ENCODE measurements at places on chromosomes 6 and 20.

- DNase-seq, result no peak
These were observed 23.8 kb upstream of the CHMP4B start for GRCh38 chr20:33787253-33787891.

- DNase-seq, result no peak
These were observed 20.2 kb downstream of the ZBTB46 start for GRCh38 chr20:63810730-63811490.

DNA sequence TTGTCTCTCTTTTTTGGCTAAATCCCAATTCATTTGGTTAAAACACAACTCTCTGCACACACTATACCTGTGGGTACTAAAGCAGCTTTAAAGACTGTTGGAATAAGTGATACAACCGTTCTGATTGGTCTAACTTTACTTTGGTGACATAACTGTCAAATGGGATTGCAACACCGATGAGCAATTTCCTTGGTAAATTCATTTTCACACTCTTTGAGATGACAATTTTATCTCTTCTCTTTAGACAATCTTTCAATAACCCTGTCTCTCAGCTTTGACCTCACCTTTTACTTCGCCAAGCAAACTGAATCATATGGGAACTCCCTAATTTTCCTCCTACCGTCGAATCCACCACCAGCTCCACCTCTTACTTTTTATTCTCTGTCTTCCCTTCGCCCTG is 60.8 kb downstream of the ECT2L start:
- no peak for DNase-seq

DNA sequence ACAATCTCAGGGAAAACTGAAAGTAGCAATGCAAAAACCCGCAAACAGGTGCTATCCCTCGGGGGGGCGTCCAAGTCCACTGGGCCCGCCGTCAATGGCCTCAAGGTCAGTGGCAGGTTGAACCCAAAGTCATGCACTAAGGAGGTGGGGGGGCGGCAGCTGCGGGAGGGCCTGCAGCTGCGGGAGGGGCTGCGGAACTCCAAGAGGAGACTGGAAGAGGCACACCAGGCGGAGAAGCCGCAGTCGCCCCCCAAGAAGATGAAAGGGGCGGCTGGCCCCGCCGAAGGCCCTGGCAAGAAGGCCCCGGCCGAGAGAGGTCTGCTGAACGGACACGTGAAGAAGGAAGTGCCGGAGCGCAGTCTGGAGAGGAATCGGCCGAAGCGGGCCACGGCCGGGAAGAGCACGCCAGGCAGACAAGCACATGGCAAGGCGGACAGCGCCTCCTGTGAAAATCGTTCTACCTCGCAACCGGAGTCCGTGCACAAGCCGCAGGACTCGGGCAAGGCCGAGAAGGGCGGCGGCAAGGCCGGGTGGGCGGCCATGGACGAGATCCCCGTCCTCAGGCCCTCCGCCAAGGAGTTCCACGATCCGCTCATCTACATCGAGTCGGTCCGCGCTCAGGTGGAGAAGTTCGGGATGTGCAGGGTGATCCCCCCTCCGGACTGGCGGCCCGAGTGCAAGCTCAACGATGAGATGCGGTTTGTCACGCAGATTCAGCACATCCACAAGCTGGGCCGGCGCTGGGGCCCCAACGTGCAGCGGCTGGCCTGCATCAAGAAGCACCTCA is 166.3 kb downstream of the DTNBP1 start:
- DNase-seq, result no peak

DNA sequence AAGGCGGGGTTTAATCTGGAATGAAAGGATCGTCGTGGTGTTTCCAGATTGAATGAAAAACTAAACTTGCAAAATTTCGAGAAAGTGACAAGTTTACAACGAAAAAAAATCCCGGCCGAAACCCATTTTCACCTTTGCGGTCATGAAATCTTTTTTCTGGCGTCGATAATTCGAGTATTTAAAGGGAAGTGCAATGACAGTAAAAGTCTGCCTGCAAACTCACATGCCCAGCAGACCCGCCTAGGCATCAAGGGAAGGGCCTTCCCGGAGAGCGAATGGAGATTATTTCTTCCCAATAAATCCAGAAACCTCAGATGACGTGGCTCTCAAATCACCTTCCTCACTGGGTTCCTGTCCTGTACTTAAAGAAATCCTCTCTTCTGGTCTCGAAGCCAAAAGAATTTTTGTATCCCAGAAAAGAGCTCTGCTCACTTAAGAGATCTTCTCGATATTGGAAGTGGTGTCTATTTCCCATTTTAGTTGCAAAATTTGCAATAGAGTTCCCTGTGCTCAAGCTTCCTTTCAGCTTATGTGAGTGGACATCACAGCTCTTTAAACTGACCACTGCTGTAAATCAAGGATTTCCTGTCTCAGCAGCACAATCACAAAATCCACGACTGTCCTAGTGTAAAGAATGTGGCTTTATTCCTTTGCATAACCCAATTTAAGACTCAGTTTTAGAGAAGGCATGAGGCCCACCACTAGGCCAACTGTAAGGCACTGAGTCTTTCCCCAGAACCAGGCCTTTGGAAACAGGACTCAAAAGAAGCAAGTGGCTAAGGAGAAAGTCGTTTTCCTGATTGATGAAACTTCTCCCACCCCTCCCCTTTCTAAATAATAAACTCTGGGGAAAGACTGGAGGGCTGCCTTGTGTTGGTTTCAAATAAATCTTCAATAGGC is 3.9 kb downstream of the OLIG3 start:
- no peak for DNase-seq

GRCh38 chr6:31010393-31011060 is at the start of gene MUC22:
Gene MUC22, plus strand, starts transcription at chr6:31010474. Its CDS starts 233 bp downstream, at chr6:31010707.
- no peak for DNase-seq

DNA sequence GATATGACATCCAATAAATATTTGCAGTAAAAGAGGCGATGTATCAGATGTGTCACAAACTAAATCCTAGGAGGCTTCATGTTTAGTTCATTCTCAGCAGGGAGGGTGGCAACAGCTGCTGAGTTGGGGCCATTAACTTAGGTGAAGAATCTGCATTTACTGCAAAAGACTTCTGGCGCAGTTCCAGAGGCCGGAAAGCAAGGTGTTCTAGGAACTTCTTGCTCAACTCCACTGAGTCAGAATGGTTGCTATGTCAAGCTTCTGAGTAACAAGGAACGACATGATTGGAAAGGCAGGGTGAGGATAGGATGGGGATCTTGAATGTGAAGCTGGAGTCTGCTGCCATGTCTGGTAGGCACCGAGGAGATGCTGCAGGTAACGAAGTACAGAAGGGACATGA is 11.7 kb downstream of the ADNP start:
- DNase-seq, result no peak

GRCh38 chr6:36079601-36080000 is 50.7 kb upstream of the MAPK13 start:
- no peak for DNase-seq

Data from HEK293T (cell line).